Stimulated activated CD4-positive, alpha-beta T cell treated with anti-CD3 and anti-CD28 coated beads, Interleukin-15, amount 100 ng/mL, for 1 hour (primary cell): ENCODE measurements at places on chromosomes 11 and 22.

GRCh38 chr11:125381499-125382044 lies 114.5 kb downstream of the FEZ1 start:
- DNase-seq: no peak

DNA sequence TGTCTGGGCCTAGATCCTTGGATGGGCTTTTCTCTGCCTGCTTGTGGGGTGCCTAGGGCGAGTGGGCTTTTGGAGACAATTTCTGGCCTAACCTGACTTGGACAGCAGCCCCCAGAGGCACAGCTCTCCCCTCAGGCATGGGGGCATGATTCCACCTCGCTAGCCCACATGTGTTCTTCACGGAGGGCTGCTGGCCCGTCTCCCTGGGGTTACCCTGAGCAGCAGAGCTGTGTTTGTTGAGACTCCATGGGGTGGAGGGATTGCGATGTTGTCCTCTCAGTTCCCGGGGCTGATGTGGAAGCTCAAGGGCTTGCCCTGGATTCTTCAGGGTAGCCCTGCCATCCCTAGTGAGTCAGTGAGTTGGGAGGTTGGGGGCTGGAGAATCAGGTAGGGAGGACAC lies 2.4 kb upstream of the LRRC75B start:
- no peak for DNase-seq

DNA sequence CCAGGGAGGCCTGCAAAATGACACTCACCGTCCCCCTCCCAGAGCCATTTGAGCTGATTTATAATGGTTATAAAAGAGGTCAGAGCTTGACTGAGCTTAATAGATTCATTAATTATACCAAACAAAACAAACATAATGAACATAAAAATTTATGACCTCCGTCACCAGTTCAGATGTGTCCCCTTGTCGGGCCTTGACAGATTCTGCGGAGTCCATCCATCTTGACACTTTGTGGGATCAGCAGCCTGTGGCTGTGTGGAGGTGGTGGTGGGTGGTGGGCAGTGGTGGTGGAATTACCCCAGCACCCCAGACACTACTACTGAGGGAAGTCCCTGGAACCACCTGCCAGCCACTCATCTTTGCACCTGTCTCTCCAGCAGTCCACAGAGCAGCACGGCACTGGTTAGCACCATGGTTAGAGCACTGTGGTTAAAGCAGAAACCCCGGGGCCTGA lies 83.5 kb downstream of the DSCAML1 start:
- DNase-seq: no peak

DNA sequence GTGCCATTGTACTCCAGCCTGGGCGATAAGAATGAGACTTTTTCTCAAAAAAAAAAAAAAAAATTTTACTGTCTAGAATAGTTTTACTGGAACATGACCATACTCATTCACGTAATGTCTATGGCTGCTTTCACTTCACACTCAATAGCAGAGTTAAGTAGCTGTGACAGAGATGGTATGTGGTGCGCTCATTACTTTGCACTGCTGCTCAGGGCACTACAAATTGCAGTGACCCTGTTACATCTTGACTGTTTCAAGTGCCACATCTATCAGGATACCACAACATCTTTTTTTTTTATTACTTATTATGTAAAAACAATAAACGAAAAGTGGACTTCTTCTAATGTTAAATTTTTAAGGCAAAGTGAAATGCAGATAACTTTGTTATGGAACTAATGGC lies 110.3 kb downstream of the ARHGAP20 start:
- DNase-seq: no peak

GRCh38 chr11:130522284-130522961 lies 74.0 kb downstream of the ADAMTS15 start:
- DNase-seq: no peak

DNA sequence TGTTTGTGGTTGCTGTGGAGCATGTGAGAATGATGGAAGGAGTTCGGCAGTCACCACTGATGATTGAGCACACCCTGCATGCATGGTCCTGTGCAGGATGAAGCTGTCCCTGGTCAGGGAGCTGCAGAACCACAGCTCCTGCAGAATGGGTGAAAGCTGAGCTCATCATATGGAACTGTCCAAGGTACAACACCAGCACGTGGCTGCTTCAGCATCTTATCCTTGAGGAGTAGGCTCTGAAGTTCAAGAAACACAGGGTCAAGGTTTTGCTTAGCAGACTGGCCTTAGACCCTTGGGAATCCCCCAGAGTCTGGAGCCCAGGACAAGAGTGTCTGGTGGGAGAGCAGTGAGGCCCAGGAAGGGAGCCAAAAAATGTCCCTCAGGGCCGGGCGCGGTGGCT lies 182.4 kb upstream of the LARGE1 start:
- no peak for DNase-seq

- DNase-seq: no peak
Measured at GRCh38 chr11:11313902-11314692, 39.0 kb downstream of the CSNK2A3 start.

DNA sequence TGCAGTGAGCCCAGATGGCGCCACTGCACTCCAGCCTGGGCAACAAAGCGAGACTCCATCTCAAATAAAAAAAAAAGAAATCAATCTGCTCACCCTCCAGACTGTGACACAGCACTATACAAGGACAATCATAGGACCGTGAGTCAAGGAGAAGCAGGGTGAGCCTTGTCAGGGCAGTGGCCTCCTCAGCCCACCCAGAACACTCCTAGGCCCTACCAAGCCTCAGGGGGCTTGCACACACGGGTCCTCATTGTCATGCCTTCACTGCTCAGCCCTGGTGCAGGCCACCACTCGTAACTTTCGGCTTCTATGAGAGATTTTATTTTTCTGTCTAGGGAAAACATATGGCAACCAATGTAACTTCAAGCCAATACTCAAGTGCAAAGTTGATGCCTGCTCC lies 35.8 kb downstream of the DGCR2 start:
- no peak for DNase-seq
